ENCODE measurements at places on chromosomes 7 and 10.

DNA sequence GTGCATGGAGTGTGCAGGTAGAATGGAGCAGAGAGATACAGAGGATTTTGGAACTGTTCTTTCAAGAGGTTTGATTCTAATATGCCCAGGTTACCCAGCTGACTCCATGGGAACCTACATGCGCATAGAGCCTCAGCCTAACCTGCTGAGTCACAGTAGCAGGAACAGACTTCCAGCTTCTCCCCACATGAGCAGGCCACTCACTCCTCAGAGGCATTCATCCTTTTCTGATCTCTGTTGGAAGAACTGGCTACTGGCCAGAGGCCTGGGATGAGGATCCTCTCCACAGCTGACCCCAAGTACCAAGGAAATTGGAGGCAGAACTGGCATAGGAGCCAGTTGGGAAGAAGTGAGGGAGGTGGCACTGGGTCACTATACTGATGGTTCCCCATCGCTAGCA is 17.9 kb upstream of the CCSER2 start:
- DNase-seq = no peak

DNA sequence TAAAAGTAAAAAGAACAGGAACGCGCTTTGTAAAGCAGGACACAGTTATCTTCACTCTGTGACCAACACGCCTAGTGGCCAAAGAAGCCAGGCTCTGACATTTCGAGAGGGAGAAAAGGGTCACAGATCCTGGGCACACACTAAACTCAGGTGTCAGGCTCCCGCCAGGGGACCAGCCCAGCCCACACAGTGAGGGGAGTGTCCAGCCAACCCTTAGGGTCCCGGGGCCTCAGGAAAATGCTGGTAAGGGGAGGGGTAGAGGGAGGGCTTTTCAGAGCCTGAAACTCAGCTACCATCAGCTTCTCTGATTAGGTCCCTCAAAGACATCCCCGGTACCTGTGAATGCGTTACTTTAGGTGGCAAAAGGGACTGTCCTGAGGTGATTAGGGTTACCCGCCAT is 16.6 kb downstream of the ANXA11 start:
- DNase-seq = no peak

- DNase-seq = peak; percentile 43
Observed at GRCh38 chr7:96236198-96237039, 85.5 kb downstream of the SLC25A13 start.

DNA sequence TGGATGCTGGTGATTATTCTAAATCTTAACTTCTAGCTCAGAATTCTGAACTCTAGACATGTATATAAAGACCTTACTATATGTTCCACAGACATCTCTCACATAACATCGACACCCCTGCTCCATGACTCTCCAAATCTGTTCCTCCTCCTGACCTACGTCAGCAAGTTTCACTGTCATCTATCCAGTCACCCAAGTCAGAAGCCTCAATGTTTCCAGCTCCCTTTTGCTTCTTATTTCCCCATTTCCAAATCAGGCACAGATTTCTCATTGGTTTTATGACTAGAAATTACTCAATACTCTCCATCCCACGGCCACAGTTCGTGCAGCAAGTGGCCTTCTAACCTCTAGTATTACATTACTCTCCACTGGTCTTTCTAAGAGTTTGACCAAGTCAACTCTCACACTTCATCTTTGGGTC is 28.5 kb downstream of the EPC1 start:
- no peak for DNase-seq

DNA sequence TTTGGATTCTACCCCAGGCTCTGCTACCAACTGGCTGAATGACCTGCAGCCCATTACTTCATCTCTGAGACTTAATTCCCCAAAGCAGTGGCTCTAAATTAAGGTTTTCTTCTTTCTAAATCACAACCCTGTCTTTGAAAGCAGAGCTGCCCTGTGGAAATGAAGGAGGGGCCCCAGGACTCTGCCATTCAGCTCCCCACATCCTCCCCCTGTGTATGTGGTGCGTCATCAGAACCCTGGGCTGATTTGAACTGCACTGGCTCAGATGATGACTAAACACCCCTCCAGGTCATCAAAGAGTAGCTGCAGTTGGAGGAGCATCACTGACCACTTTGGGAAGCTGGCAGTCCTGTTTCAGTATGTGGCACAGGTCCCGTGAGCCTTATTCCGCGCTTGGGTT is 46.6 kb downstream of the BPGM start:
- peak; percentile 65 for DNase-seq

DNA sequence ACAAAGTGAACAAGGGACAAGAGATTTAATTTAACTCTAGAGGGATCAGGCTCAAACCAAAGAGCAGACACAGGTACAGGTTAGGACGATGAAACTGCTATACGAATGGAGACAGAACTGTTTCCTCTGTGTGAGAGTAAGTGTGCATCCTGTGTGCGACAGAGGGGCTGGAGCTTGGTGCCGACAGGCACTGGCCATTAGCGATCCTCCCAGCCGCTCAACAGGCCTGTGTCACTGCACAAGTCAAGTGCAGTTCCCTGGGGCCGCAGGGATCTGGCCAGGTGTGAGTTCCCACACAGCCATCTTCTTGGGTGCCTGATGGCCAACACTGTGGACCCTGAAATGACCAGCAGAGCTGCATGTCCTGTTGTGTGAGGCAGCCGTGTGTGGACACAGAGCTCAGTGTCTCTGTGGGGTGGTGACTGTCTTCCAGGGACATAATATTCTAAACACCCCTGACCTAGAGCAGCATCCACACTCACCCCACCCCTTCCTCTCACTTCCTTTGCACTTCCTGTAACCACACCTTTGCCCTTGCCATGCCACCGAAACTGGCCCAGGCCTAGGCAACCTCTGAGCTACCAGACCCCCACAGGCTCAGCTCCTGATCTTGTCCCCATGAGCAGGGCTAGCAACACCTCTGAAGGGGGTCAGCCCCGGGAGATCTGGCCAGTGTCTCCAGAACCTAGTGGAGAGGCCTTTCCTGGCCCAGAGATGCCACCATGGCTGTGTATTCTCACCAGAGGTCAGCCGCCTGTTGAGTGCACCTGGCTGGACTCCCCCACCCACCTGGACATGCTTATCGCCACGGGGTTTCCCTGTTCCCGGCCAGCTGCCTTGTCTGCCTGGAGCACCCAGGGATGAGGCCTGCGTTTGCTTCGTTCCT is 11.7 kb upstream of the TBRG4 start:
- DNase-seq = no peak

DNA sequence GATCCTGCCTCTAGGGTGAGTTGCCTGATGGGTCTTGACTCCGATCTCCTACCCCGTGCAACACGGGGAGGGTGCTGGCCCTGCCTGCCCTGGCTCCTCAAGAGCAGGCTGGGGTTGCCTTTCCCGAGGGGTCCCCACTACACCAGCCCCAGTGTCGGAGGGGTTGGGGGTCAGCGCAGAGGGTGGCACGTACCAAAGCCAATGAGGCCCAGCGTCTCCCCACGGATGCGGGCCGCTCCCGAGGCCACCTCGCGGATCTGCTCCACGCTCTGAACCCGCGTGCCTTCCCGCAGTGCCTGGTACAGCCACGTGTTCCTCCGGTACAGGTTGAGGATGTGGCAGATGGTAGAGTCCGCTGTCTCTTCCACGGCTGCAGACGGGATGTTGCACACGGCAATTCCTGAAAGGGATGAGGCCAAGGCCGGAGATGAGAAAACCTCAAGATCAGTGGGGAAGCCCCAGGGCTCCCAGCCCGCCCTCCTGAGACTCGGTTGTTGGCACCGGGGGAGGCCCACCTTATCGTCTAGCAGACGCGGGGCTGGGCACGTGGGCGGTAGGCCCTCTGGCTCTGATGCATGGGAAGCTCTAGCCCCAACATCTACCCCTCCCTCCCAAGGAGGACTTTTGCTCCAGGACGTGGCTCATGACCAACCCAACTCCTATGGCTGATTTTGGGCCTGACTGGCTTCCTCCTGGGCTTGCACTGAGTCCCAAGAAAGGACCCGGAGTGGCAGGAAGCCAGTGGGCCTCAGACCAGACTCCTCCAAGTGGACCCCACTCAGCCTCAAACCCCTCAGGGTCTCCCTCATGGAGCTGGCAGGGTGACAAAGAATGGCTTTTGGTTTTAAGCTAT is 56.1 kb downstream of the ZRANB1 start:
- no peak for DNase-seq
